Placental pericyte (primary cell): ENCODE measurements at places on chromosomes 11 and 22. TPM values are rescaled to one million over a fixed set of nuclear protein-coding genes. Genes with fewer than 3 reads are reported as not detected.

Gene CCDC117
- 20.1 and 27.5 TPM in 2 replicates for total RNA-seq

Gene SLC25A1
- total RNA-seq = 106 and 118 TPM in 2 replicates

Gene FAT3
- total RNA-seq = 0.22 and 0.72 TPM in 2 replicates

Gene ATG13
- total RNA-seq = 70.2 and 154 TPM in 2 replicates

Gene KCNE3
- 1.3 TPM in 1 of 2 replicates, not detected in the other for total RNA-seq

Gene GNG3
- total RNA-seq = not detected in 2 replicates

Gene TEX54
- total RNA-seq = not detected in 2 replicates

Gene TRIM64
- total RNA-seq = not detected in 2 replicates

Gene LIF
- total RNA-seq = 82.9 and 109 TPM in 2 replicates

Gene OR2AT4
- total RNA-seq = not detected in 2 replicates

Gene P2RY2
- 0.22 and 0.57 TPM in 2 replicates for total RNA-seq

Gene MUC5AC
- not detected in 2 replicates for total RNA-seq

Gene TRPM5
- not detected in 2 replicates for total RNA-seq

Gene RFPL2
- not detected in 2 replicates for total RNA-seq

Gene MS4A3
- total RNA-seq = not detected in 2 replicates

Gene UCP2
- 3.9 and 4.9 TPM in 2 replicates for total RNA-seq

Gene SMPD1
- total RNA-seq = 34.9 and 44.4 TPM in 2 replicates

Gene OR52H1
- 0.22 and 1.0 TPM in 2 replicates for total RNA-seq

Gene KIAA1671
- 10.9 TPM in 2 replicates for total RNA-seq

Gene OR5T2
- not detected in 2 replicates for total RNA-seq

Gene CHST1
- total RNA-seq = 1.8 and 2.3 TPM in 2 replicates

Gene PARVG
- total RNA-seq = not detected in 2 replicates

Gene SLC25A45
- total RNA-seq = 1.1 and 2.0 TPM in 2 replicates

Gene OR51B5
- 0.57 TPM in 1 of 2 replicates, not detected in the other for total RNA-seq

Gene OR5W2
- not detected in 2 replicates for total RNA-seq

Gene OR51B4
- not detected in 2 replicates for total RNA-seq

Gene CYP2D6
- total RNA-seq = 0.14 and 0.44 TPM in 2 replicates

Gene MYOD1
- not detected in 2 replicates for total RNA-seq

Gene SEC14L2
- 9.8 and 28.8 TPM in 2 replicates for total RNA-seq

Gene ACTN3
- total RNA-seq = not detected in 2 replicates

Gene VWA5A
- 1.5 and 25.2 TPM in 2 replicates for total RNA-seq

Gene CABP4
- not detected in 2 replicates for total RNA-seq

Gene C11orf24
- total RNA-seq = 42.0 and 74.9 TPM in 2 replicates

Gene LRRC32
- 14.7 and 14.9 TPM in 2 replicates for total RNA-seq
